ENCODE measurements at places on chromosomes 6 and 20.
A peak's percentile ranks its signal among the peaks of the same experiment; 100 is the strongest.

GRCh38 chr6:150435832-150436231, 67.0 kb downstream of the IYD start:
- DNase-seq, result no peak

DNA sequence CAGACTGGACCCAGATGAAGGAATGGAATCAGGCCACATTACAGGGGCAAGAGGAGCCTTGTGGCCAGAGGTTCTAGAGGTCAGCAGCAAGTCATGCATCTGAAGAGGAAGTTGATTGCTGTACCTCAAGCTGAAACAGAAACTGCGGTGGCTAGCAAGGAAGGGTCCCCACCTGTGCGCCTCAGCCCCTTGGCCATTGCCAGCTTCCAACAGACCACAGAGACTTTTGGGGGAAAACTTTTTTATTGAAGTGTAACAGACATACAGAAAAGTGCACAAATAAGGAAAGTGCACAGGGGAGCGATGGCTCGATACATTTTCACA, 26.8 kb upstream of the SLC9A8 start:
- DNase-seq, result no peak

DNA sequence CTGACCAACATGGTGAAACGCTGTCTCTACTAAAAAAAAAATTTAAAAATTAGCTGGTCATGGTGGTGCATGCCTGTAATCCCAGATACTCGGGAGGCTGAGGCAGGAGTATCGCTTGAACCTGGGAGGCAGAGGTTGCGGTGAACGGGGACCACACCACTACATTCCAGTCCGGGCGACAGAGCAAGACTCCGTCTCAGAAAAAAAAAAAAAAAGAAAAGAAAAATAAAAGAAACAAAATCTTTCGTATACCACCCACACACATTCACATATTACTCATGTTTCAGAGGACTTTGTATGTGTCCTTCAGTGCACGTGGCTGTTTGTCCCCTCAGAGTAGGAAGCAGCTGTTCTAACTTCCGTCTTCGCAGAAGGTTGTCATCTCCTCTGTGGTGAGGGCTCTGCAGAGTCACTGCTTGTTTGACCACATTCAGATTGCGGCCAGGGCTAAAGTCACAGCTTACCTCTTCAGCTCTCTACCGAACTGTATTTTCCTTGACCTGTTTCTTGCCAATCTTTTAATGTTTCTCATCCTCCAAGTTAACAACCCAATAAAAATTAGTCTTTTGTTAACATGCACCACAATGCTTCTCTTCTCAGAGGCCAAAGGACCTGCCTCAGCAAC, 36.6 kb upstream of the HIVEP1 start:
- DNase-seq, result no peak

- no peak for DNase-seq
Observed at GRCh38 chr20:46580613-46581205, 30.3 kb upstream of the OCSTAMP start.

DNA sequence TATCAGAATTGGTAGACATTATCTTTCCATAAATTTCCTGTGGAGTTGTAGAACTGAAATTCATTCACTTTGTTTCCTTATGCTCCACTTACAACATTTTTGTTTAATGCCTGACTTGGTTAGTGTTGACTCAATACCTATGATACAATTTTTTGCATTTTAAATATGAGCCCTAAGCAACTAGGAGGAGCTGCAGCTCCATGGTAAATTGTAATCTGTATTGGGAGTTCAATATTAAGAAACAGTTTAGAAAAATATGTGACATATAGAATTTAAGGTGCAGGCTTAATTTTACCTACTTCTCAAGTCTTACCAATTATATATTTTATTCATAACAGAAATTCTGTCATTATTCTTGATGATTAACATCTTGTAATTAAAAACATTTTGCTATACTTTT, 868.3 kb downstream of the EYS start:
- no peak for DNase-seq

GRCh38 chr6:144729502-144729901, 444.4 kb downstream of the UTRN start:
- DNase-seq, result no peak

- no peak for DNase-seq
Observed at GRCh38 chr20:25496165-25496967, 88.9 kb downstream of the GINS1 start.

- no peak for DNase-seq
Observed at GRCh38 chr6:19833947-19834346, 3.2 kb upstream of the ID4 start.

DNA sequence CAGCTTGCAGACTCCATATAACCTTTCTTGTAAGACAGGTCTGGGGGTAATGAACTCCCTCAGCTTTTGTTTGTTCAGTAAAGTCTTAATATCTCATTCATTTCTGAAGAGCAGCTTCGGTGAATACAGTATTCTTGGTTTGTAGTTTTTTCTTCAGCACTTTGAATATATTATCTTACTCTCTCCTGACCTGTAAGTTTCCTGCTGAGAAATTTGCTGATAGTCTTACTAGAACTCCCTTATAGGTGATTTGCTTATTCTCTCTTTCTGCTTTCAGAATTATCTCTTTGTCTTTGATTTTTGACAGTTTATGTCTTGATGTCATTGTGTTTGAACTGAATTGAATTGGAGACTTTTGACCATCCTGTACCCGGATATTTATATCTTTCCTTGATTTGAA, 35.3 kb upstream of the SLC22A3 start:
- no peak for DNase-seq

DNA sequence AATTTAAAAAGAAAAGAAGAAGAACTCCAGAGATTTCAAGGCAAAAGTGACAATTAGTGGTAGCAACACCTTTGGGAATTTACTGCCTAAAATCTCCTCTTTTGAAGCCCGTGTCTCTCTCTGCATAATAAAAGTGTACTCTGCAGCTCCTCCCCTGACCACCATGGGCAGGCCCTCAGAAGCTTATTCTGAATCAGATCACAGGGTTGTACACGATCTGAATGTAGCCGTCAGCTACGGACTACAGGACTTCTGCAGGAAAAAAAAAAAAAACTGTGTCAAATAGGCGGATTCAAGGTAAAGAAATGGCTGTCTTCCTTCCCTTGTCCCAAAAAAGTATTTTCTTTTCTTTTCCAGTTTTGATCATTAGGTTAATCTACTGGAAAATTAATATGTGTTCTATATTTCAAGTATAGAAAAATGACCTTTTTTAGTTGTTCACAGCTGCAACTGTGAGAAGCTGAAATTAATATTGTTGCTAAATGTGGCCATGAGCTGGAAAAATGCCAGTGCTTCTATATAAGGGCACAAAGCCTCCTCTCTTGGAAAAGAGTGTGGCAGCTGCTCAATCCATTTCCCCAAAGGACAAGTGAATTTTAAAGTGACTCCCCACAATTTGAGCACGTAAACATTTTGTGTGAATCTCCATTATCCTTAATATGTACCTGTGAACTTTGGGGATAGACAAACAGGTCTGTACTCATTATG, 397.4 kb downstream of the C6orf118 start:
- DNase-seq, result no peak

GRCh38 chr6:51618563-51618962, 468.9 kb downstream of the PKHD1 start:
- DNase-seq, result no peak

- no peak for DNase-seq
Observed at GRCh38 chr6:150297327-150298029, 71.3 kb upstream of the IYD start.

DNA sequence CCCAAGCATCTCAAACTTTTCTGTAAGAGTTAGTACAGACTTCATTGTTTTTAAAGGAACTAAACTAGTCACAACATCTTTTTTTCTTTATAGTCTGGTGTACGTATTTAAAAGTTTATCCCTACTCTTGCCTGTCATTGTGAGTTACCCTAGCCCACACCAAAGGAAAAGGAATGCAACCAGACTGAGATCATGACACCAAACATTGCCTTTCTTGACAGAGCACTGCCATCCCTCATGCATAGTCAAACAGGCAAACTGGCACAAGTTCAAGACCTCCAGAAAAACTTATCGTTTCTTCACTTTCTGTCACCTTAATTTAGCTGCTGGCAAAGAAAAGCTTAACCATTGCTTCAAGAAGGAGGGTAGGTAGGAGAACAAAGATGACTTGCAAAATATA, 448.4 kb upstream of the MANEA start:
- DNase-seq, result no peak

- DNase-seq, result no peak
Observed at GRCh38 chr20:1944345-1945091, 49.3 kb downstream of the SIRPA start.

DNA sequence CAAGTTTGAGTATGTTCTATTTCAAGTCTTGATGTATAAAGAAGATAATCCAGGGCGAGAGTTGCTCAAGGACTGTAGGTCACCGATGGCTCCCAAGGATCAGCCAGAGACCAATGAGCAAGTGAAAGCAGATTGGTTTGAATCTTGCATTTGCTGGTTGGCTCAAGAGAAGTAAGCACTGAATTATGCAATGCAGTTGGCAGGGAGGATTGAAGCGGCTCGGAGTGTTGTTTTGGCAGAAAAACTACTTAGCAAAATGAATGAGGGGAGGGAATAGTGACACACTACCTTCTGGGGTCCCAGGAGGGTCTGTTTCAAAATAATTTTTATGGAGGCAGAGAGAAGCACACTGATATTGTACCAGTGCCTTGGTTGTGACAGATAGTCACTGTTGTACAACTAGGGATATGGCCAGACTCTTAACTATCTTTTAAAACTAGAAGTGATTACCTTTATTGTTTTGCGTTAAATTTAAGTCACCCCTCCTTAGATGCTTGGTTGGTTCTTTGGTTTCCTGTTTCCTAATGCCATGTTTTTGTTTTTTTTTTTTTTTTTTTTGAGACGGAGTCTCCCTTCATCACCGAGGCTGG, 15.7 kb downstream of the SASH1 start:
- DNase-seq, result no peak

DNA sequence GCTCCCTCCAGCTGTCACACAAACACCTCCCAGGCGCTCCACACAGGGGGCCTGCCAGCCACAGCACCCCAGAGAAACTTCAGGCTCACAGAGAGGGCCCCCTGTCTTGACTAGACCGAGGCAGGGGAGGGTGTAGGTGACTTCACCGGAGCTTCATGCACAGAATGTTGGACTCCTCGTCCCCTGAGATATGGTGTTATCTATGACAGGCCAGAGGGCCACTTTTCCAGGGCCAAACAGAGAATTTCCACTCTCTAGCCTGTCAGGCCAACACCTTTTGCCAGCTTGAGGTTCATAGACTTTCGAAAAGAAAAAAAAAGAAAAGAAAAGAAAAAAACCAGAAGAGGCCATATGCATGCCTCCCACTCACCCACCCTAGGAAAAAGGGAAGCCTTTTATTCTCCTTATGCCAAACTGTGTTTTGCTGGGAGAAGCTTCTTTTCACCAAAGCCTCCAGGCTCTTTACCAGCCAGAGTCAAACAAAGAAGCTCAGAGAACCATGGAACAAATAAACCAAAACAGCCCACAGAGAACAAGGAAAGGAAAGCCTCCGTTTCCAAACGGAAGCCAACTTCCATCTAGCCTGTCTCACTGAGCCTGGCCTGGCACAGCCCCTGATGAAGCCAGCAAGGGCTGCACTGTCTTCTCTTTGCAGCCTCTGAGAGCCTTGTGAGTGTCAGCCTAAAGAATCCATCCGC, 313.2 kb upstream of the JARID2 start:
- DNase-seq, result no peak

- no peak for DNase-seq
Observed at GRCh38 chr6:163945808-163946207, 531.3 kb downstream of the QKI start.

DNA sequence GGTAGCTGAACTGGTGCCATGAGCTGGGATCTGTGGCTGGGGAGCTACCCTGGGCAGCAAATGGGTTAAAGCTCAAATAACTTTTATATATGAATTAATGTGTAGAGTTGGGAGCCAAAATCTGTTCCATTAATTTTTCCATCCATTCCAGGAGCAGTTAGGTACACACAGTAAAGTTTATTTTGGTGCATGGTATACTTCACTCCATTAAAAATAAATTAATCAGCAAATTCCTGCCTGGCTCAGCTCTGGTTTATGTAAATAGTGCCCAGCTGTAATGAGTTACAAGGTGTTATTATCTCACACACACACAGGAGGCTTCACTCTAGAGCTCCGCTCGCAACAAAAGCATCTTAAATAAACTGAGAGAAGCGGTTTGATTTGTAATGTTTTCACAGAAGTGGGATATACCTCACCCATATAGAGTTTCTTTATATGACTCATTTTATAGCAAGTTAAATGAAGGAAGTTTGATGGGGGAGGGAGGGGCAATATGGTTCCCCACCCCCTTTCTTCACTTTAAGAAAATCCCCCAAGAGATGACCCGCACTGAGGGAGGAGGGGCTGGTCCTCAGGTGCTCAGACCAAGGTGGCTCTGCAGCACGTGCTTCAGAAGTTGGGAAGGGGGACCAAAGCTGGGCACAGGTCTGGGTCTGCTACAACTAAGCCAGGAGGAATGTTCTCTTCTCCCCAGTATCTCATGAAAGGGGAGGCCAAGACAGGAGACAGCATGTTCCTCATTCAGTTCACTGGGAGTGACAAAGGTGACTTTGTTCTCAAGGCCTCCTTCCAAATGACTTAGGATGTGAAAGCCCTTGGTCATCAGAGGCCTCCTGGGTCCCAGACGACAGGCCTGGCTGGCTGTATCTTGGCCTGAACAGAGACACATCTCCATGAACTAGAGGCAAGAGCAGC, 10.5 kb upstream of the FAM83C start:
- DNase-seq, result no peak

DNA sequence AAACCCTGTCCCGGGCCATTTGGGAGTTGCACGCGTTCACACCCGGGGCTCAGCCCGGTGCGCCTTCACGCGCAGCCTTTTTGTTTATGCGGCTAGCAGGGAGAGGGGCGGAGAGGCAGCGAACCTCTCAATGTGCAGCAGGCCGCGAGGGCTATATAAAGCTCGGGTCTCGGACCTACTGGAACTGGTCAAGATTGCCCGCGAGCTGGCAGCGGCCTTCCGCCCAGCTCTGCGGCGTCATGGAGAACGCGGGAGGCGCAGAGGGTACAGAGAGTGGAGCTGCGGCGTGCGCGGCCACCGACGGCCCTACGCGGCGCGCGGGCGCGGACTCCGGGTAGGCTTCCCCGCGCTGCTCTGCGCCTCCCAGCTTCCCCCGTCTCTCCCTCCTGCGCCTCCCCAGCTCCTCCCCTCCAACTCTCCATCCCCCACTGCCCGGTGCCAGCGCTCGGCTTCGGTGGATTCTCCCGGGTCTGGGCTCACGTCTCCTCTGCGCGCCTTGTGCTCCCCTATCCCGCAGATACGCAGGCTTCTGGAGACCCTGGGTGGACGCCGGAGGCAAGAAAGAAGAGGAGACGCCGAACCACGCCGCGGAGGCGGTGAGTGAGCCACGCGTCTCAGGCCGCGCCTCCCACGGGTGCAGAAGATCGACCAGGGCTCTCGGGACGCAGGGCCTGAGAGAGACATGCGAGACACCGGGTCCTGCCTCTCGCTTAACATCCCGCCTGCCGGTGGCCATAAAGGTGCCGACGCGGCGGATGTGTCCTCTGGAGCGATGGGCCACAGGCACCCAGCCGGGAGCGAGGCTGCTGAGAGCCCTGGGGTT, at the start of gene RIPPLY2:
TSS of gene RIPPLY2 (plus strand) at position 183 of the 823 bp plus-strand sequence. CDS start at position 240, 57 bp downstream.
- DNase-seq, result peak; percentile 4

GRCh38 chr6:164695896-164696295, 613.5 kb downstream of the C6orf118 start:
- DNase-seq, result no peak

- peak; percentile 22 for DNase-seq
Observed at GRCh38 chr20:33005132-33005566, 916 bp upstream of the SUN5 start.

Measured in activated CD4-positive, alpha-beta T cell treated with anti-CD3 and anti-CD28 coated beads for 24 hours (primary cell).